Effector CD4-positive, alpha-beta T cell (primary cell): ENCODE measurements at places on chromosomes 3 and 15.
A peak's percentile ranks its signal among the peaks of the same experiment; 100 is the strongest.

DNA sequence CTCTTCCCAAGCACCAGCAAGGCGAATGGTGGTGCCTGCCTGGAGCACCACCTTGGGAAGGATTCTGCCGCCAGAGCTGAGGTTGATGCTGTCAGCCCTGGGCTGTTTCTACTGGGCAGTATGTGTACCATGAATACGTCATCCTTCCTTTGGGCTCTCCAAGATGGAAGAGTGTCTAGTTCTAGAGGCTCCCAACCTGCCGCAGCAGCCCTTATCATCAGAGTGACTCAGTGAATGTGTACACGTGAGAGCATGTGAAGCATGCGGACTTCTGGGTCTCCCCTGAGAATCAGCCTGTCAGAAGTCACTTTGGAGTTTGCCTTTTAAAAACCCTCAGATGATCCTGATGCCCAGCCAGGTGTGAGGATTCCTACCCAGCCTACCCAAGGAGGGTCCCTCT, 20.9 kb downstream of the PLA2G4D start:
- no peak for DNase-seq

- no peak for DNase-seq
Observed at GRCh38 chr15:82882273-82882928, 70.1 kb downstream of the HOMER2 start.

DNA sequence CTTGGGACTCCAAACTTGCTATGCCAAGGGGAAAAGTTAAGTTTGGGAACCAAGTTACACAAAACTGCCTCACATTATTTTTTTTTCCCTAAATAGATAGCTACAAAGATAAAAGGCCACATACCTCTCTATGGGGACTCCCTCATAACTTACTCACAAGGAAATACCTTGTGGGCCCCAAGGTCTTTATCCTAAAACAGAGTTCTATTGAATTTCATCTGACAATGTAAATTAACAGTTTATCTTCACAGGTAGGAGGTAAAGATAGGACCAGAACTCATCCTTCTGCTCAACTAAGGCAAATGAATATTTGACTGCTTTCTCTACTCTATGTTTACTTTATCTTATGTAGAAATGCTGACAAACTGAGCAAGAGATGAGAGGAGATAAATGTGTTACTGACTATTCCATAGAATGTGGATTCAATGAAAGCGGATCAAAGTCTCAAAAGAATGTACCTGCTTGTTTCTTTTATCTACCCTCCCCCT, 1278.0 kb downstream of the OTOL1 start:
- no peak for DNase-seq

- no peak for DNase-seq
Observed at GRCh38 chr3:115348951-115349745, 202.1 kb upstream of the ZBTB20 start.

DNA sequence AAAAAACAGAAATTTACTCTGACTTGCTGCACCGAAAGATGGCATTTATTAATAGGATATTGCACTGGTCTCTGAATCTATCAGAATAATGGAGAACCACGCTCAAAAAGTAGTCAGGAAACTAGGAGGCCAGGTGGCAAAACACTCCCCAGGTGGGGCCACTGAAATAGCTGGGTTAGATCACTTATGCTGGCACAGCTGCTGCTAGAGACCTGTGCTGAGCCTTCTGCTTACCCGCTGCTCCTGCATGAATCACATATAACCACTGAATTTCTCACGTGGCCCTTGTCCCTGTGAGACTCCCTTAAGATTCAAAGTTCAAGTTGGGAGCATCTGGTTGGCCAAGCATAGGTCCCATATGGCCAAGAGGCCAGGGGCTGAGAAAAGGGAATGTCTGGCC, 66.0 kb upstream of the OXTR start:
- no peak for DNase-seq

- DNase-seq = peak; percentile 99
Observed at GRCh38 chr3:120094776-120095225, 554 bp upstream of the GSK3B start.

DNA sequence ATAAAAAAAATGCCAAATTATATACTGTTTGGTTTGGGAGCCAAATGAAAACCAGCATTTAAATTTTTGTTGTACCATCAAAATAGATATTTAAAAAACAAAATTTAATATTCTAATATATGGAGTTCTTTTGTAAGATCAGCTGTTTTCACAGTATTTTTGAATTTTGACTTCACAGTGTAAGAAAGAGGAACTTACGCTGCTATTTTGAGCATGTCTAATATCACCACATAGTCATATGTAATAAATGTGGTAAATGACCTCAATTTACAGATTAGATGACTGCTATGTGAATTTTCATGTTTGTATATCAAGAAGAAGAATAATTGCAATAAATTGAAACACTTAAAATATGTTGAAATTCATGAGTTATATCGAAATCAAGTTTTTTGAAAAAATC, 189.6 kb downstream of the ARRDC4 start:
- DNase-seq = no peak

- DNase-seq = no peak
Observed at GRCh38 chr15:60002528-60003218, 1.4 kb upstream of the FOXB1 start.

- DNase-seq = no peak
Observed at GRCh38 chr3:134628884-134629283, 21.9 kb downstream of the KY start.

DNA sequence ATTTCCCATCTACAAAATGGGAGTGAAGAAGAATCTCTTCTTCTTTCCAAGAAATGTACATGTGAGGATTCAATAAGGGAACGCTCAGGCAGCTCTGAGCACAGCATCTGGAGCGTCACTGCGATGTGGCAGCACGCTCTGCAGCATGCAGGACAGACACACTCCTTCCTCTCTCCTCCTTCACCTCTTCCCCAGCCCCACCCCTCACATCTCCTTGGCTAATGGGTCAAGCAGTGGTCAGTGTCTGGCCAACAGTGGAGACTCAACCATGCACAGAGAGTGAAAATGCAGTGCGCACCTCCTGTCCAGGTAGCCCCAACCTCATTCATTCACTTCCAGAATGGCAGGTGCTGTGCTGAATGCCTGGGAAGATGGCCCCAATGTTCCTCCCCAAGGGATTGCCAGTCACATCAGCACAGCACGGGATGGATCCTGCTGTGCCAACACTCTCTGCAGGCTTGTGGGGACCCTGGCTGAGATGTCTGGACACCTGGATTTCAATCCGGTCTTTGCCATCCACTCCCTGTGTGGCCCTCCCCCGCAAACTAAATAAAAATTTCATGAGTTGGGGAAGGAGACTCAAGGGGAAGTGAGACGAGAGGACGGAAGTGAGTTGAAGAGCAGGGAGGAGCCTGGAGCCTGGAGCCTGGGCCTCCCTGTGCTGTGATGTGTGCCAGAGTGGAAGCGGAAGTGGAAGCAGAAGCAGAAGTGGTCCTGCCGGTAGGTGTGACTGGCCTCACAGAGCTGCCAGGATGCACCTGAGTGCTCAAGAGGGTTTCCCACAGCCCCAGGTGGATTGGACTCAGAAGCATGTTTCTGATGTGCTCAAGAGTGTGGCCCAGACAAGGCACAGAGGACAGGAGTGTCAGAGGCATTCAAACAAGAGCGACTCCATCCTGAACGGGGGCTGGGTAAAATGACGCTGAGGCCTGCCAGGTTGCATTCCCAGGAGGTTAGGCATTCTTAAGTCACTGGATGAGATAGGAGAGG, 163.9 kb downstream of the SMAD6 start:
- DNase-seq = no peak

DNA sequence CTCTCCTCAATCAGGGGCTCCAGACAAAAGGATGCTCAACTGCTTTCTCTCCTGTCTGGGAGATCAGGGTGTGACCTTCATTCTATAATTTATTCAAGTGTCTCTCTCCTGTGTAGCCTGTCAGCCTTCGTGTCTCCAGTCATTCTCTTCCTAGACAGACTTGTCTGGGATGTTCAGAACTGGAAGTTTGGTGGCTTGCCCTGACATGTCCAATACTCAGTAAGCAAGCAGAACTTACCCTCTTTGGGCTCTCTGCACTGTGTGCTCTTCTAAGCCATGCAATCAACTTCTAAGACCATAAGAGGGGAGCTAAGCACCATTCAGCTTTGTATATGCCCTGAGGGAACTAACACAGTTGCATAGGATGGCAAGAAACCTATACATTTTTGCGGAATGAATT, 14.1 kb downstream of the ACKR2 start:
- DNase-seq = no peak

GRCh38 chr3:54573858-54574257, 354.0 kb downstream of the LRTM1 start:
- no peak for DNase-seq

- no peak for DNase-seq
Observed at GRCh38 chr15:71892335-71892734, 82.0 kb downstream of the NR2E3 start.

DNA sequence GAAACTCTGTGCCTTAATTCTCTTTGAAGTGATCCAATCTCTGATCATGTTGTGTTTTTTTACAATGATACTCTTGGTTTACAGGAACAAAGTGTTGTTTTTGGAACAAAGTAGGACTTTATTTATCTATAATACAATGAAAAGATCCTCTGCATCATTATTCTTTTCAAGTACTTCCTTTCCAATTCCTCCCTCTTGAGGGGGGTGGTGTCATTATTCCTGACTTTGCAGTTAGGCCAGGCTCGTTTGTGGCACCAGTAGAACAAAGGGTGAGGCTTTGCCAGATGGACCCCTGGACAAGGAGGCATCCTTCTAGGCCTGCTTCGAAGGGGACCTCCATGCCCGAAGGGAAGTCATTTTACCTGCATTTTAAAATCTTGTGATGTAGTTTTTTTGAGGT, 41.7 kb upstream of the ZBTB38 start:
- no peak for DNase-seq

DNA sequence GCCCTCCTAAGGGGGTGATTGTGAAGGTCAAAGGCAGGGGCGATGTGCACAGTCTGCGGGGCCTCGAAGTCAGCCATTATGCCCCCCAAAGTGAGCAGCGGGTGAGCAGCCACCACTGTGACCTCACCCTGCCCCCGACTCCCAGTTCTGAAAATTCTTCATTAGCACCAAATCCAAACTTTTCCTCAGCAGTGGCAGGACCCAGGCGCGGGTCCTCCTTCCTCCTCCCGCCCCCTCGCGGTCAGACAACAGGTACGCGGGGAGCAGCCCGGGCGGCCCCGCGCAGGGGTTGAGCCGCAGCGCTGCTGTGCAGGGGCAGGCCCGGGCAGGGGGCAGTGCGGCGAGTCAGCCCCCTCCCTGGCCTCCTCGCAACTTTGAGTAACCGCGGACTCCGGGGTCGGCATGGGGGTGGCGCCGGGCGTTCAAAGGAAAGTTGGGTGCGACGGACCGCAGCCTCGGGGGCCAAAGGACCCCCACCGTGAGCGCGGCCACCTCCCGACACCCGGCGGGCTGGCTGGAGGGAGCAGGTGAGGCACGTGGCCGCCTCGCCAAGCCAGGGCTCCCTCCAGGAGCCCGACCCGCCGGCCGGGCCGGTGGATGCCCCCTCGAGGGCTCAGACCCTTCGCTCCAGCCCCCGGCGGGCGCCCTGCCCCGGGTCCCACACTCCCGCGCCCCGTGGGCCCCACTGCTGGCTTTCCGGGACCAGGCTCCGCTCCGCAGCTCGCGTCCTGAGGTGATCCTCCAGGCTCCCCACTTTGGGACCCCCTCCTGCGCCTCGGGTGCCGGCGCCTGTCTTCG, 49.4 kb upstream of the CCDC174 start:
- DNase-seq = no peak

DNA sequence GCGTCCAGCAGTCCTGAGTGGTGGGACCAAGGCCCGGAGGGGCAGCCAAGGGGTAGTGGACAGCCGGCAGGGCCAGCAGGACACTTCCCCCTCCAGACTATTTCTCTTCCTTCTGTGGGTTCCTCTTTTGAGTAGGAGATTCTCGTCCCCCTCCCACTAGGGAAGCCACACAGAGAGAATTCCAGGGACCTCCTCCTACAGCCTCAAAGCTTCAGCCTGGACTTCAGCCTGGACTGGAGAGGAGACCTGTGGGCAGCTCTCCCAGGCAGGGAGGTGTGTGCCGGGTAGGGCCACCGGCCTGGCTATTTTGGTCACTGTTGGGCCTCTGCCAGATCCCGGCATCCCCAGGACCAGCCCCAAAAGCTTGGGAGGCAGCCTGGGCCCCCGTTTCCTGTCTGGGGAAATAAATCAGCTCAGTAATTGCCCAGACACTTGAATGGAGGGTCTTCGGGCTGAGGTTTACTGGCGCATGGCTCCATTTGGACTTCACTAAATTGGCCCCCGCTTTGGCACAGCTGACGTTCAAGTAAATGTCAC, 1.3 kb downstream of the SLC6A6 start:
- no peak for DNase-seq
